NCI-H187 (cell line): ENCODE measurements at places on chromosomes 7 and 10.

DNA sequence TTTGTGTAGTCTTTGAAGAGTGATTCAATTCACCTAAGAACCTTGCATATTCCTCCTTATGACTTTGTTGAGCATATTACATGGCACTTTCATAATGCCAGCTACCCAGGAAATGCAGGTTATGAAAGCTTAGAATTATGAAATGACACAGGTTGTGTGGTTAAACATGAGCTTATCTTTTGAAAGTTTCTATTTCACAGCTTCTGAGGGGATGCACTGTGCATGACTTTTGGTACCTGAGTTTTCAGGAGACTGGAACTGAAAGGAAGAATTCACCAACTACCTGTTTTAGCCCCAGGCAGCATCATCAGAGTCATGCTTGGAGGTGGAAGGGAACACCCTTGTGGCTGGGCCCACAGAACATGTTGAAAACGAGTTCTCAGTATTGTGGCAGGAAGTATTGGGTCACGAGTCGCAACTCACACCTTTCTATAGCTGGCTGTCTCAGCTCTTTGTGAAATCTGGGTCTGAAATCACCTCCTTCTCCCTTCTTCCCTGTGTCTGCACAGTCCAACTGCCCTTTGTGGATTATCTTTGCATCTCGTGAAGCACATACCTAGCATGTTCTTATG, 228.2 kb downstream of the PTEN start:
- no peak for DNase-seq

DNA sequence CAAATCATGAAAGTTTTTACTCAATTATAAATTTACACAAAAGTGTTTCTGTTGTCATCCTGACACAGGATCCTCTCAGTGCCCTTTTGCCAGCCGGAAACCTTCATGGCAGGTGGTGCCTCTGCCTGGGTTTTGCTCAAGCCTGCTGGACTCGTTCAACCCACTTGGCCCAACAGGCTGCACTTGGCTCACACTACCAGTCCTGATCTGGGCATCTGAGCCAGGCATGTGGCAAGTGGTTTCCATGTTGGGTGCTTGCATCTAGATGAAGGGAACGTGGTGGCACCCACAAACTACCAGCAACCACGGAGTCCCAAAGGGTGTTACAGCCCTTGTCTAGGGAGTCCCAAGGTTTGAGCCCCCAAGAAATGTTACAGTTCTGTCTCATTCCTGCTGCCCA, 162.3 kb upstream of the CSTF2T start:
- DNase-seq, result no peak

GRCh38 chr7:499853-500485, 19.7 kb downstream of the PDGFA start:
- no peak for DNase-seq

- DNase-seq, result no peak
These were observed 5.9 kb downstream of the KCNIP2 start for GRCh38 chr10:101837748-101838147.

DNA sequence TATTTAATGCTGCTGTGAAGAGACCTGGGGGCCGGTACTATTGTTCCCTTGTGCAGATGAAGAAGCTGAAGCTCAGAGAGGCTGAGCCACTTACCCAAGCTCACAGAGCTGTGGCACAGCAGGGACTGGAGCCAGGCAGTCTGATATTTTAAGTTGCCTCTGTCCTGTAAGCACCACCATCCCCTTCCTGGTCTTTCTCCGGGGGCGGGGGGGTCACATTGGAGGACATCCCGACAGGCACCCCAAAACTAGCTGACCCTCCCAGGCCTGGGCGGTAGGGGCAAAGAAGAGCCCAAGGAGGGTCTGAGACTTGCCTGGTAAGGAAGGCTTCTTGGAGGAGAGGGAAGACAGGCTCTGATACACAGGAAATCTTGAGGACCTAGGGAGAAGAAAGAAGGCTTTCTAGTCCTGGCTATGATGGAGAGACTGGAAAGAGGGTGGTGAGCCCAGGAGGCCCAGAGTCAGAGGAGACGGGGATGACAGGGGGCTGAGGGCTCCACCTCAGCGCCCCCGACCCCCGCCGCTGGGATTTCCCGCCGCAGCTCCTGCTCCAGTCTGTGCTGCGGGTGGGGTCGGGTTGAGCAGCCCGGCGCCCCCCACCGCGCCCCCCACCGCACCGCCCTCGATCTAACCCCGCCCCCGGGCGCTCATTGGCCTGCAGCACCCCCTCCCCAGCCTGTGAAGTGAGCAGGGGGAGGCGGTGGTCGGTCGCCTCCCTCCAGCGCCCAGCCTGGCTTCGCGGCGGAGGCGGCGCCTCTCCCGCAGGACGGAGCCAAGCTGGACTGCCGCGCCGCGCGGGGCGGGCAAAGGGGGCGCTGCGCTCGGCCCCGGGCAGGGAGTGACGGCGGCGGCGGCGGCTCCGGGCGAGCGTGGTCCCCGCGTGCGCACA, at the start of gene ADCYAP1R1:
Gene ADCYAP1R1 (plus strand): TSS at position 711 of the 889 bp plus-strand sequence. CDS start 10,957 bp downstream, outside the sequence.
- DNase-seq, result no peak

- DNase-seq, result no peak
These were observed 481.8 kb downstream of the GLRX3 start for GRCh38 chr10:130617985-130618384.

- DNase-seq, result no peak
These were observed 87.1 kb downstream of the NKX6-2 start for GRCh38 chr10:132698761-132699391.

- no peak for DNase-seq
These were observed 99.7 kb downstream of the MAPK8 start for GRCh38 chr10:48406204-48406603.

- no peak for DNase-seq
These were observed 40.3 kb downstream of the YKT6 start for GRCh38 chr7:44240983-44241510.

DNA sequence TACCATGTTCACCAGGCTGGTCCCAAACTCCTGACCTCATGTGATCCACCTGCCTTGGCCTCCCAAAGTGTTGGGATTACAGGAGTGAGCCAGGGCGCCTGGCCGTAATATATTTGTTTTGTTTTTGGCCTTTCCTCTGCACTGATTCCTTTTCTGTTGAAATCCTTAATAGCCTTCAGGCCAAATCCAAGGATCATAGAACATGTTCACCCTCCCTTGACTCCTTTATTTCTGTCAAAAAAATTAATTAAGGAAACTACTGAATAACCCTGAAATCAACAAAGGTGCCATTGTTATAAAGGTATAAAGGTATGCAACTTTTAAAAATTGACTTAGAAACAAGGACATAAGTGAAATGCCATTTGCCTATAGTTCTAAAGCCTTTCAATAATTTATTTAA, 15.5 kb upstream of the RALA start:
- DNase-seq, result no peak

DNA sequence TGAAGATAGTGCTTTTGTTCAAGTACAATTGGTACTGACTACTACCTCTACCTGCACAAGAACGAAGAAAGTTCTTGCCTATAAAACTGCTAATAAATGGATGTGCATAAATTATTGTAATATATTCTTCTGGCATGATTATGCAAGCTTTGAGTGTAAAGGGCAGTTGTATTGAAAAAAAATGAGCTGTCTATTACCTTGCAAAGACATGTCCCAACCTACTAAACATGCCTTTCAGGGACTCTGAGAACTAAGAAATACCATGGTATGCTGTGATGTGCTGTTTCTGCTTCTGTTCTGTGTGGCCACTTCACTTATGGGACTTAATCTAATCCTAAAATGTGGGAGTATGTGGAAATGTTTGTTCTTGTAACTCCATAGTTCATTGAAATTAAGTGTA, 1083.4 kb downstream of the LRMDA start:
- no peak for DNase-seq

DNA sequence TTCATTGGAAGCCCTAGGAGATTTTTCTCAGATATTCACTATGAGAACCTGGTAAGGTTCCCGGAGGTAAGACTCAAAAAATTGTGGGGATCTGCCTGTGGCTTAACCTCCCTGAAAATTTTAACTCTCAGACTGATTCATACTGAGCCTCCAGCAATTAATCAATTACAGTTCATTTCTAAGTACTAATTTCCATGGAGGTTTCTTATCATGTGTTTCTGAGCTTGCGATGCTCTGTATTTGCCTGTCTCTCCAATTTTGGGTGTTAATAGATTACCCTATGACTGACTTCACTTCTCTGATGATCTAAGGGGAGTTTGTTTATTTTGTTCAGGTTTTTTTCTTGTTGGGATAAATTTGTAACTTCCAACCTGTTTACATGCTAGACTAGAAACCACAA, 215.4 kb upstream of the TMEM196 start:
- DNase-seq, result no peak

GRCh38 chr10:75977139-75977538, 545.7 kb downstream of the LRMDA start:
- DNase-seq, result no peak

DNA sequence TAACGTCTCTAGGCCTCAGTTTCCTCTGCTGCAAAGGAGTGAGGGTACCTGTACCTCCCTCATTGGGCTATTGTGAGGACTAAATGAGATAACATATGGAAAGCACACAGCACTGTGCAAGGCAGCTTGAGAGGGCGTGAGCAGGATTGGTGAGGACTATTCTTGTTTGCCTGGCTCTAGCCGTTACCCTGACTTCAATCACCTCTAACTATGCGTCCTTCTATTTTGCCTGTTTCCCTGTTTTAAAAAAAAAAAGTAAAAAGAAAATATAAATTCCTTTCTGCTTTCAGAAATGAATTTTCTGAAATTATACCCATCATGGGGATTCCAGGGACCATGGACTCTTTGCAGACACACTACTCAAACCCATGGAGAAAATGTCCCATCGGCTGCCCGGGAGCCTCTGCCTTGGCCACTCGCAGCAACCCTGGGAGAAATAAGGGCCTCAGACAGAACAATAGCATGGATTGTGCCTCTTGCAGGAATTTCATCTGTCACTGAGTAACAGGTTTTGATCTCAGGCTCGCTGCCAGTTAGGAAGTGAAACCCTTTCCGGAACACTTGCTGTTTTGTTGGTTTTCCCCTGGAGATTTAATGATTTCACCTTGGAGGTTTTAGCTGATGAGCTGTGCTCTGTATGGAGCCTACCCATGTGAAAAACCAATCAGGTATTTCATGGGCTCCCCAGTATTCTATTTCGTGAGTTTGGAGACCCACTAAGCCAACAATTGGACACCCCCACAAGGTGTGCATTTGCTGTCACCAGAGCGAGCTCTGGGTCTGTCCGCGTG, 55.6 kb downstream of the STEAP1B start:
- no peak for DNase-seq

- DNase-seq, result no peak
These were observed 214.2 kb upstream of the KAT6B start for GRCh38 chr10:74612195-74612594.

- DNase-seq, result no peak
These were observed 84.7 kb upstream of the IFRD1 start for GRCh38 chr7:112365551-112365950.

GRCh38 chr10:21048068-21048467, 151.0 kb upstream of the NEBL start:
- no peak for DNase-seq

- no peak for DNase-seq
These were observed 251.7 kb upstream of the MYO3A start for GRCh38 chr10:25682203-25682851.

DNA sequence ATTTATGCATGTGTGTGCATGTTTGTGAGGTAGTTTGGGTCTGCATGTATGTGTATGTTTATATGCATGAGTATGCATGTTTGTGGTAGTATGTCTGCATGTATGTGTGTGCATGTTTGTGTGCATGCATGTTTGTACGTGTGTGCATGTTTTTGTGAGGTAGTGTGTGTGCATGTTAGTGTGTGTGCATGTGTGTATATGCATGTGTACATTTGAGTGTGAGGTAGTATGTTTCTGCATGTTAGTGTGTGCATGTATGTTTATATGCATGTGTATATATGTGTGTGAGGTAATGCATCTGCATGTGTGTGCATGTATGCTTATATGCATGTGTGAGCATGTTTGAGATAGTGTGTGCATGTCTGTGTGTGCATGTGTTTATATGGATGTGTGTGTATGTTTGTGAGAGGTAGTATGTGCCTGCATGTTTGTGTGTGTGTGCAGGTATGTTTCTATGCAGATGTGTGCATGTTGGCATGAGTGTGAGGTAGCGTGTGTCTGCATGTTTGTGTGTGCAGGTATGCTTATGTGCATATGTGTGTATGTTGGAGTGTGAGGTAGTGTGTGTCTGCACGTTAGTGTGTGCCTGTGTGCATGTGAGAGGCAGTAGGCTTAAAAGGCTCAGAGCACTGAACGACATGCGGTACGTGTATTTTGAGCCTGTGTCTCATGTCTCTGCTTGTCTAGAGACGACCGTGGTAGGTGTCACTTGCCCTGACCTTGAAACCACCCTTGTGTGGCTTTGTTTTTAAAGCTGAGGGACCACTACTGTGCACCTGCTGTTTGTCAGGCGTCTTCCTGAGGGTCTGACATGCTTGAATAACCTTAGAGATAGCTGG, 43.7 kb downstream of the PFKP start:
- DNase-seq, result no peak

DNA sequence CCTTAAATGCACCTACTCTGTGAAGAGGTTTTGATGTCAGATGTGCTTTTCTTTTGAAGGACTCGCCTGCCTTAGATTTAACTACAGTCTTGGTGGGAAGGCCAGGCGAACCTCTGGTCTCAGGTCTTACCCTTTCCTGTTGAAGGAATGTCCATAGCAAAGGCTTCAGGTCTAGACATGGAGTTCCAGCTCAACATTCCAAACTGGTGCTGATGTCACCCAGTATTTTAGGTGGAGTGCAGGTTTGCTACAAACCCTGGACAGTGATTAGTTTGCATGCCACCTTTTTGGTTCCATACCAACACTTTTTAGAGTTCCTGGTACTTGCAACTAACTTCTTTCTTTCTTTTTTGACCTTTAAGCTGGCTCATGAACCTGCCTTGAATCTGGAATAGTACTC, 258.7 kb downstream of the GFRA1 start:
- DNase-seq, result no peak

- no peak for DNase-seq
These were observed 86.5 kb downstream of the GSAP start for GRCh38 chr7:77329466-77330168.

- no peak for DNase-seq
These were observed 29.6 kb upstream of the SUN1 start for GRCh38 chr7:802500-803242.

DNA sequence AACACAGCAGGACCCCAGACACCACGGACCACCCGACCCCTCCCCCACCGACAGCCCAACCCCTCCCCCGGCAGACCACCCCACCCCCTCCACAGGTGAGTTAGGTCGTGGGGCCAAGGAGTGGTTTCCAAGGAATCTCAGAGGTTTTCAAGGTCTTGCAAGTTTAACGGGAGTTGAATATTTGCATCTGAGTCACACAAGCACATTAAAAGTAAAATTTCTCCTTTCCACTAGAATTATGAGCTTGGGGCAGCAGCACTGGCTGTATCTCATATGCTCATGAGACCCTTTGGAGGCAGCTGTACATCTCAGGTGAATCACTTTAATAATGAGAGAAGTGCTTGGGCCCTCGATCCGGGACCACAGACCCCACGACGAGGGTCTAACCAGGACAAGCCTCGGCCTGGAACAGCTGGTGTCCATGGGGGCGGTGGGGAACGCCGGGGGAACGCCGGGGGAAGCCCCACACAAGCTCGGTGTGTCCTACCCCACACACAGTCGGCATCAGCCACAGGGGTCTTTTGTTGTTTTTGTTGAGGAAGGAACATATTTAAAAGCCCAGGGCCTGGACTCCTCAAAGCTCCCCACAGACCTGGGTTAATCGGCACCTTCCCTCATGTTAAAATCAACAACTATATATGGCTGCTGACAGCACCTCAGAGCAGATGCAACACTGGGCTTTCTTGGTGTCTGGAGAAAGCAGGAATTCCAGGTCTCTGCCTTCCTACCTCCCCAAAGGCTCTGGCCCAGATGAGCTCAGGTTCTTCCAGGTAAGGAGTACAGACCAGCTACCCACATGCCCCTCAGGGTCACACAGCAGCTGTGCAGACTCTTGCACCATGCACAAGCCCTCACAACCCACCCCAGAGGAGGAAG, 130.3 kb downstream of the DIP2C start:
- DNase-seq, result no peak
